ENCODE measurements at places on chromosomes 6 and 20.

- no peak for DNase-seq
Measured at GRCh38 chr20:60064554-60065196, 106.5 kb downstream of the CDH26 start.

DNA sequence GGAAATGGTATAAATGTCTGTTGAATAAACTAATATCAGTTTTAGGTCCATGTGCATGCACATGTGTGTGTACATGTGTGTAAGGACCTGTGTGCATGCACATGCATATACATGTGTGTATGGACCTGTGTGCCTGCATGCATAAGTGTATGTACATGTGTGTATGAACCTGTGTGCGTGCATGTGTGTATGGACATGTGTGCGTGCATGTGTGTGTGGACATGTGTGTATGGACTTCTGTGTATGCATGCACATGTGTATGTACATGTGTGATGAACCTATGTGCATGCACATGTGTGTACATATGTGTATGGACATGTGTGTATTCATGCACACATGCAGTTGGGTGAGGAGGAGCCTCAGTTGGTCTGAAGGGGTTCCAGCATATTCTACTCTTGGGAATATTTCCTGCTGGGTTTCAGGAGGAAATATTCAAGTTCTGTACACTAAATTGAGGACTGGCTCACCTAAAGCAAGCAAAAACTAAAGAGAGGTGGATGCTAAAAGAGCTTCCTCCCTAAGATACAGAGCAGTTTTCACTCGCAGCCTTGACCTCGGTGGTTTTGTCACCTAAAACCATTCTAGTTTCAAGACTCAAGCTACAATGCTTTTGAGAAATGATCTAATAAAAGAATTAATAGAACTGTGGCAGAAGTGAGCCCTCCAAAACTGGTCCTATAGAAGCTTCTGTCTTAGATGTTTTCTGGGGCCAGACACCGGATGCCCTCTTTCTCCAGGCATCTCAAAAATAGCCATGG lies 742.8 kb downstream of the MAFB start:
- no peak for DNase-seq

- no peak for DNase-seq
Measured at GRCh38 chr6:28978959-28979561, 26.1 kb downstream of the ZNF311 start.

DNA sequence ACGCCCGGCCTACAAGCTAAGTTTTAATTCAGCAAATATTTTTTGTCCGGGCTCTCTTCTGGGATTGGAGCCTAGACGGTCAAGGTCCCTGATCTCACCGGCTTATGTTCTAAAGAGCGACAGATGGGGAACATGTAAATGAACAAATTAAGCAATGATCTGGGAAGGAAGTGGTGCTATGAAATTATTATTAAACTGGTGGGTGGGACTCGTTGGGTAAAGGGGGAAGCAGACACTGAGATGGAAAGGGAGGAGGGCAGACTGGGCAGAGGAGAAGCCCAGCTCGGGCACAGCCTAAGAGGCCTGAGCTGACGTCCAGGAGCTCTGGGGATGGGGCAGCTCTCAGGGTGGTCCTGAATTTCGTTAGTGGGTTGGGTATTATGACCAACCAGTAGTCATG lies 81.8 kb upstream of the AGPAT4 start:
- DNase-seq: no peak

- no peak for DNase-seq
Measured at GRCh38 chr20:58440021-58440767, 51.2 kb downstream of the VAPB start.

DNA sequence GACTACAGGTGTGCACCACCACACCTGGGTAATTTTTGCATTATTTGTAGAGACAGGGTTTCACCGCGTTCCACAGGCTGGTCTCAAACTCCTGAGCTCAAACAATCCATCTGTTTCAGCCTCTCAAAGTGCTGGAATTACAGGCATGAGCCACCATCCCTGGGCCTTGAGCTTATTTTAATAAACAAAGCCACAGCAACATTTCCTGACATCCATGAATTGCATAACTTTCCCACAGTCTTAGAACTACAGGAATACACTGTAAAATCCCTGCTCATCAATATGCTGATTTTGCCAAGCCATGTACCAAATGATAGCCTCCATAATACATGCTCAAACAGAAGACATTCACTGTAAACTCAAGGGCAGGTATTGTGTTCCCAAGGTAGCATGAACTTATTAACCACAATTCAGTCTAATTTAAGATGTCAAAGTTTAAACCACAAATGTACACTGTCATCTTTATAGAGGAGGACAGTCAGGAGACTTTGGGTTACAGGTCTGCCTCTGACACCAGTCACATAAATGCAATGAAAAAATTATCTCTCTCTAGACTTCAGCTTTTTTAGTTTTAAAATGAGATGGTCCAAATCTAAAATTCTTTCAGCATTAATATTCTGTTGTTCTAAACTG lies 40.0 kb downstream of the NUDT3 start:
- DNase-seq: no peak

DNA sequence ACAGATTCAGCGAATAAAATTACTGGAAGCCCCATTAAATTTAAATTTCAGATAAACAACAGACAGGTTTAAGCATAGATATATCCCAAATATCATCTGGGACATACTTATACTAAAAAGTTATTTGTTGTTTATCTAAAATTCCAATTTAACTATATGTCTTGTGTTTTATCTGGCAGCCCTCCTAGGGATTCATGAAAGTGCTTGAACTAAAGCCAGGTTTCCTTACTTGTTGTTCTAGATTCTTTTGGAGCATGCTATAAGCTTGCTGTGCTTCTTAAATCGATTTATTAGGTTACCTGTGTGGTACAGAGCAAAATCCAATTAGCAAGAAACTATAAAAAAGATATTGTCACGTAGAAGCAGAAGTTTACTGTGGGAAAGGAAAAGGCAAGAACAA lies 202.5 kb upstream of the GMDS start:
- no peak for DNase-seq

- DNase-seq: no peak
Measured at GRCh38 chr6:47168180-47168579, 126.0 kb upstream of the ADGRF1 start.

Measured in NCI-H1930 (cell line).